ENCODE measurements at places on chromosomes 12 and 14.
A peak's percentile ranks its signal among the peaks of the same experiment; 100 is the strongest.

DNA sequence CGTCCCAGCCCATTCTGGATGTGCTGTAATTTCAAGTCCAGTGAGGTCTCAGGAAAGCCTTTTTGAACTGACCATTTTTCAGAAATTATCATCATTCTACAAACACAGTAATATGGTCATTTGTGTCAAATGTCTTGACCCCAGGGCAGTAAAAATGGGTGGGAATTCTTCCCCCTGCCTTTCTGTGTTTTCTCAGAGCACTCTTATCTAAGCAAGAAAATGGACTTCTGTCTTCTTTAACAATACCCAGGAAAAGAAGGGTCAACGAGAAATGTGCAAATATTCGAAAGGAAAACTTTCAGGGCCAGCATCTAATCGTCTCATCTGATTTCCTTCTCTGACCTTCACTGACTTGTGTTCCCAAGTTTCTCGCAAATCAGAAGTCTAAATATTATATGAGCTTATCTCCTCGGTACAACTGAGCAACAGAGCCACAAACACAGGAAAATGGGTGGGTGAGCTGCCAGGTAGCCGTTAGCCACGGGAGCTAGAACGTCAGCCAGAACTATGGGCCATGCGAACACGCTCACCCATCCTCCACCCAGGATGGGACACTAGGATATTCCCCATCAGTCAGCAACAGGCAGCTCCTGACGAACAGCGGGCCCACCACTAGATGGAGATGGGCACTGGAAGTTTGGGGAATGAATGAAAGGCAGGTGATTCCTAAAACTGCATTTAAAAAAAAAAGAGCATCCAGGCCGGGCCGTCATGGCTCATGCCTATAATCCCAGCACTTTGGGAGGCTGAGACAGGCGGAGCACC is 57.1 kb downstream of the VWF start:
- peak; percentile 86 for DNase-seq

GRCh38 chr12:2589381-2589780 is 205.4 kb upstream of the FKBP4 start:
- no peak for DNase-seq

GRCh38 chr12:49094160-49094974 is at the start of gene DHH:
TSS of gene DHH (minus strand) at chr12:49094801. CDS start at chr12:49094512, 289 bp downstream.
- peak; percentile 80 for DNase-seq

GRCh38 chr12:92123780-92124688 is 21.6 kb downstream of the BTG1 start:
- no peak for DNase-seq

- no peak for DNase-seq
These were observed 11.8 kb upstream of the OTUB2 start for GRCh38 chr14:94014382-94014781.

DNA sequence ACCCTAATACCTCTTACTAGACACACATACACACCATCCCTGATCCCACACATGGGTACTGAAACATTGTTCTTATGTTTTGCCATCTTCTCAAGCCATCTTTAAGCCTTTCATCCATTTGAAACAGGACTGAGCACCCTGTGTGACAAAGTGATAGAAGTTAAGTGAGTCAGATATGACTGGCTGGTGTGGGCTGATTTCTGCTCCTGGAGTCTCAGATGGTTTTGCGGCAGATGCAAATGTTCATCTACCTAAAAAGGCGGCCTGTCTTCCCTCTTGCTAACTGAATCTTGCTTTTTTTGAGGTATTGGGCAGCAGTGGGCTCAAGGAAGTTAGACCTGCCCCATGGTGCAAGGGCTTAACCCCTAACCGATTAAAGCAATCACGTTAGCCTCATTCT is 30.4 kb upstream of the PKP2 start:
- DNase-seq = no peak

DNA sequence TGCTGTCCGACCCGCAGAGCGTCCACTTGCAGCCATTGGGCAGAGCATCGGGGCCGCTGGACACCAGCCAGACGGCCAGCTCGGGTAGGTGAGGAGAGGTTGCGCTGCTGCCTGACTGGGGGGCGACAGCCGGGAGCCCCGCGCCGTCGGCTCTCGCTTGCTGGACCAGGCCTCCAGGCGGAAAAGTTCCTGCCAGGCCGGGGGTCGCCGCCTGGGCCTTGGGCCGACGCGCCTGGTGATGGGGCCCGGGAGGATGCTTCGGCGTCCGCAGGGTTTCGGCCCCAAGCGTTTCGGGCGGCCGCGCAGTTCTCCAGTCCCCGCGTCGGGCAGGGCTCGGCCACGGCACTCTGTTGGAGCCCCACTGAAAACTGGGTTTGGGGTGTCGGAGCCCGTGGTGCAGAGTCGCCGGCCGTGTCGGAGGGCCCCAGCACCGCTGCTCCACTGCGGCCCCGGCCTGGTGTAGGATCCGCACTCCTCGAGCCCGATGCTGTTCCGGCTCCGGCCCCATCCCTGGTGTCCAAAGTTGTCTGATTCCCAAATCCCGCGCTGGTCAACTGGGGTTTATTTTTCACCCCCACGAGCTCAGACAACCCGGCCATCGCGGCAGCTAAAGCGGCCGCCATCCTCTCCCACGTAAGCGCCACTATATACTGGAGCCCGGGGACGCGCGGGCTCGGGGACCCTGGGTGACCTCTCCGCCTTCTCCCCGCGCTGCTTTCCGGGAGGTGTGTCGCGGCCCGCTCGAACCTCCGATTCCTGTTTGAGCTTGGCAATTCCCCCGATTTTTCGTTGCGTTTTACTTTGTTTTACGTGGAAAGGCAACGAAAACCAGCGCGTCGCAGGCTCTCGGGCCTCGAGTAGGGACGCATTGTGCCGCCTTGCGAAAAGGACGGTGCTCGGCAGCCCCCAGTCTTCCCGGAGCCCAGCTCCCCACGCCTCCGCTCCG is 872 bp downstream of the VSX2 start:
- DNase-seq = no peak

DNA sequence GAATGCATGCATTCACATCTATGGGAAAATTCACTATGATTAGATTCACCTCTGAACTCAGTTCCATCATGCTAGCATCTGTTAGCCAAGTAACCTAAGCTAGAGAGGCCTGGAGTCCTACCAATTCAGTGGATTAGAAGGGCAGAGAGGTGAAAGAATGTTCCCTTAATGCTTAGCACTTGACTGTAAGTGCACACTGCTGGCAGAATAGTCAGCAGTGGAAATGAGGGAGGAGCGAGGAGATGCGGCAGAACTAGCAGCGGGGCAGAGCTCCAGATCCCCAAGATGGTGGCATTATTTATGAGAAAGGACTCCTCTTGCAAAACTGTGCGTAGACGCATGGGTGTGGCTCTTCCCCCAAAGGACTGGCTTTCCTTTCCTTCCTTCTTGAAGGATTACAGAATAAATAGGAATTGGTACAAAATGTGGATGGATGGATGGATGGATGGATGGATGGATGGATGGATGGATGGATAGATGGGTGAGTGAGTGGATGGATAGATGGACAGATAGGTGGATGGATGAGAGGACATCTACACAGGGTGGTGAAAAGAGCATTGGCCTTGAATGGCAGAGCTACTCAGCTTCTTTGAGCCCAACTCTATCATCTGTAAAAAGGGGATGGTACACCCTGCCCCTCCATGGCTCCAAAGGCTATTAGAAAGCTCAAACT is 227.2 kb downstream of the CHST11 start:
- no peak for DNase-seq

DNA sequence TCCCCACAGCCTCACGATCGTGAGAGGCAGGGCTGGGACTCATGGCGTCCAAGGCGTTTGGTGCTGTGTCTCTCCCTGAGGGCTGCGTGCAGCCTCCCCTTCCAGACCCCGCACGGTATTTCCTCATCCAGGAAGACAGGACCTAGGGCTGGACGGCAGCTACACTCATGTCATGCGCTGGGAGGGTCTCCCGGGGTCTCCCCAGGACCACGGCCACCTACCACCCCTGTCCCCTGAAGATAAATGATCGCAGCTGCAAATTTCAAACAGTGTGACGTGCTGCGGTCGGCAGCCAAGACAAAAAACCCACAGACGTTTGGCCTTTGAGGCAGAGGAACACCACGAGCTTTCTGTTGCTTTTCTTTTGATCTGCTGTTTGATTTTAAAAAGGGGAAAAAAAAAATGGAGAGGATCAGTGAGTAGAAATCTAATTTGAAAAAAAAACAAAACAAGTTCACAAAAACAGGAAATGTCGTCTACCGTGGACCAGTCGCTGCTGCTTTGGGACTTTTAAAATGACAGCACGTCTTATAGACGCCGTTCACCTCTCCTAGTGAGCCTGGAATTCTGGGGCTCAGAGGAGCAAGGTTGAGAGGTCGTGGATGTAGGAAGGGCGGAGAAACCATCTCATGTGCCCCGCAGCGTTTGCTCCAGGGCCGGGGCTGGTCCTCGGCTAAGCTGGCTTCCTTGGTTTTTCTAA is 237.6 kb downstream of the SLC41A2 start:
- DNase-seq = no peak

DNA sequence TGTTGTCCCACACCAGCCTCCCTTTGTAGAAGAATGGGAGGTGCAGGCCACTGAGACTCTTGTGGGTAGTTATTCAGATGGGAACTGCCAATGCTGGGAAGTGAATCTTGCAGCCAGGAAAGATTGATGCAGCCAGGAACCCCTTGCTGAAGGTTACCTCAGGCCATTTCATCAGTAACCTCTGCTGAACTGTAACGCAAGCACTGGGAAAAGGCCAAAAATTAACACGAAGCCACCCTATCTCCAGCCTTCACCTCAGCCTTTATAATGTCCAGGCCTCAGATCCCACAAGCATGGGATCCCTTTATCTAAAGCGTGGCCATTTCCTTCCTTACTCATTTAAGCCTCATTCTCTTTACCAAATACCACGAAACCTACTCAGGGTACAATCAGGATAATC is 211.1 kb downstream of the SPTSSA start:
- DNase-seq = no peak

- DNase-seq = peak; percentile 47
These were observed 1.7 kb downstream of the VSIG10 start for GRCh38 chr12:118102070-118102469.
